ENCODE measurements at places on chromosomes 6 and 20.

- no peak for DNase-seq
These were observed 94.7 kb upstream of the NFATC2 start for GRCh38 chr20:51637241-51637640.

DNA sequence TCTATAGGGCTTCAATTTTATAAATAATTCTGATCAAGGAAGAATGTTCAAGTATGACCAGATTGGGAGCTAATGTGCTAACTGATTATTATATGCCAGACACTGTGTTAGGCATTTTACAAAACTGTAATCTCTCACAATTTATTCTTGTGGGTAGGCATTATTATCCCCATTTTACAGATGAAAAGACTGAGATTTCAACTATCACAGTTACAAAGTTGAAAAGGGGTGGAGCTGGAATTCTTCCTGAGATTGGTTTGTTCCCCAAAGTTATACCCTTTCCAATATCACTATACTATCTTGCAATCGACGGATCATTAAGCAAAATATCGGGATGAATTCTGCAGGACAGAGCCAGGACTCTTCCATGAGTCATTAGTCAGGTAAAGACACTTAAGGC lies 57.1 kb downstream of the TPD52L1 start:
- DNase-seq = no peak

- DNase-seq = no peak
These were observed 154.0 kb upstream of the CITED2 start for GRCh38 chr6:139528471-139528870.

GRCh38 chr6:6891125-6891721 lies 216.5 kb upstream of the RREB1 start:
- no peak for DNase-seq

DNA sequence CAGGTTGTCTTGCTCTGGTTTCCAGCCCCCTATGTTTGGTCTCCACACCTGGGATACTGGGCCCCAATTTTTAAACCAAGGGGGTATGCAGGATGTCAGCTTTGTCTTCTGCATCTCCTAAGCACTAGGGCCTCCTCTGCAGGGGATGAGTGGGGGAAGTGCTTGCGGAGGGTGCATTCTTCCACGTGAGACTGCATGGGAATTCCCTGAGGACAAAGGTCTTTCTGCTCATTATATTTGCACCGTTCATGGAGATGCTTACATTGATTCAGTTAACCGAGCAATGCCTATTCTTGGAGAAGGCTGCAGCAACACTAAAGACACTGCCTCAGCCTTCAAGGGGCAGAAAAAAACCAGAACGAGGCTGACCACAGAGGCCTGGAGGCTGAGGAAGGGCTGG lies 45.4 kb downstream of the RAB44 start:
- no peak for DNase-seq

GRCh38 chr20:20188647-20189046 lies 136.3 kb downstream of the CFAP61 start:
- no peak for DNase-seq

DNA sequence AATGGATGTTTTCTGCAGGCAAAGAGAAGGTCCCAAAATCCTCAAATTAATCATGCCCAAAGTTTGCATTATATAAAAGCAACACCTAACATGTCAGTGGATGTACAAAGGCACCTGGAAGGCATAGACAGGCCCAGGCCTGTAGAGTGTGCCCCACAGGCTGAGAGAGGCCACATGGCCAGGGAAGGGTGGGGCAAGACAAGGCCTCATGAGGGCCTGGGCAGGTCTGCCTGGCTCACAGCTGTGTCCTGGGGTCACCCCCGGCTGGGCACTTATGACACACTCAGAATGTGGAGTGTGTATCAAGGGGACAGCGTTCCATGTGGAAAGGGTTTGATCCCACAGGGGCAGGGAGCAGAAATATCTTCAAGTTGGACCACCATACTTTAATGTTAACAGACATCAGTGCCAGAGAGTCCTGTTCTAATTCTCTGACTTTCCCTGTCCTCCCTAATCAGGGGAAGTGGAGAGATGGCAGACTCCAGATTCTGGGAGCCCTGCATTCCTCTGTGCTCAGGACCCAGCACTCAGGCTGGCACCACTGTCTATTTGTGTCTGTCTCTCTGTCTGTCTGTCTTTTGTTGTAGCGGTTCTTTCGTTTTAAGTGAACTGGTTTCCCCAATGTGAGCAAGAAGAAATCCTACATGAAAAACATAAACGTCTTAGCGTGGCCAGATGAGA lies 178.3 kb upstream of the FOXA2 start:
- DNase-seq = no peak

GRCh38 chr6:39440039-39440426 lies 117.5 kb upstream of the KCNK16 start:
- no peak for DNase-seq

DNA sequence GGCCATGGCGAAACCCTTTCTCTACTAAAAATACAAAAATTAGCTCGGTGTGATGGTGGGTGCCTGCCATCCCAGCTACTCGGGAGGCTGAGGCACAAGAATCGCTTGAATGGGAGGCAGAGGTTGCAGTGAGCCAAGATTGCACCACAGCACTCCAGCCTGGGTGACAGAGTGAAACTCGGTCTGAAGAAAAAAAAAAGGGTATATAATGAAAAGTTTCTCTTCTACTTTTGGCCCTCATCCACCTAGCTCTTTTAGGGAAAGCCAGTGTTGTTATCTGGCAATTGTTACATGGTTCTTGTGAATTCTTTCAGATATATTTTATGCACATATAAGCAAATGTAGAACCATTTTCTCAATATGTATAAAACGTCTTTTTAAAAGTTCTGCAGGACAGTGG lies 19.0 kb downstream of the KIF3B start:
- no peak for DNase-seq

DNA sequence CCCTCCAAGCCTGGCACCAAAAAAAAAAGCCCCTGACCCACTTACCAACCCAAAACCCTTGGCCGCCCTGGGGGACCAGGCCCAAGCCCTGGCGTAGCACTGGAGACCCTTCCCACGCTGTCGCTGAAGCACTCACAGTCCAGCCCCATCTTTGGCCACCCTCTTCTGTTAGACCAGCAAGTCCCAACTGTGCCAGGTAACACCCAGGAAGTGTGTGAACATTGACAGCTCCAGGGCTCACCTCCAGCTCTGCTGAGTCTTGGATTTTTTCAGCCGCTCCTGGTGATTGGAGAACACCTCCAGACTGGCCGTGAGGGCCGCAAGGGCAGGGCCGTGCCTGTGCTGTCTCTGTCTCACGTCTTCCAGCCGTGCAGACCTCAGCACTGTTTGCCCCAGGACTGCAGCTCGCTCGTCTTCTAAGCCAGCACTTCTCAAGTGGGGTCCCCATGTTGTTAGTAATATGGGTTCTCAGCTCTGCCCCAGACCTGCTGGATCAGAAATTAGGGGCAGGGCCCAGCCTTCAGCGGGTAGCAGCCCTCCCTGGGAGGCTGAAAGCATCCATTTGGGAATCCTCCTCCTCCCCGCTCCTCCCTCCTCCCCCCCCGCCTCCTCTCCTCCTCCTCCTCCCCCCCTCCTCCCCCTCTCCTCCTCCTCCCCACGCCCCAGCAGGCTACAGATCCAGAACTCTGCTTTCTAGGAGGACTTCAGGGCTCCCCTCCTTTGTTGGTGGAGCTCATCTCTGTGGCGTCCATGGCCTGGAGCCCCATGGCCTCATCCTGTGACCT lies 18.1 kb downstream of the NPEPL1 start:
- DNase-seq = peak; percentile 3

DNA sequence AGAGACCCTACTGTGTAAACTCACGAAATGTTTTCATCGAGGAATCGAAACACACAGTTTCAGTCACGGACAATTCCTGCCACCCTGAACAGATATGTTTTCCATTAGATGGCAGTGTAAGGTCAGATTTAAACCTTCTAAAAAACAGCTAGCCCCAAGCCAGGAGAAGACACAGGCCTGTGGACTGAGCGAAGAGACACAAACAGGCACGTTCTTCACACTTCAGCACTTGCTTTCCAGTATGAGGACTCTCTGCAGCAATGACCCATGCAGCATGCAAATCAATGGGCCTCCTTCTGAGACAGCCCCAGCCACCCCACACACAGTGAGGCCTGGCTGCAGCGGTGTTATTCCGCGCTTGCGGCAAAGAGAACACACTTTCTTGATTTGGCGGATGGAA lies 31.9 kb downstream of the HUS1B start:
- no peak for DNase-seq

DNA sequence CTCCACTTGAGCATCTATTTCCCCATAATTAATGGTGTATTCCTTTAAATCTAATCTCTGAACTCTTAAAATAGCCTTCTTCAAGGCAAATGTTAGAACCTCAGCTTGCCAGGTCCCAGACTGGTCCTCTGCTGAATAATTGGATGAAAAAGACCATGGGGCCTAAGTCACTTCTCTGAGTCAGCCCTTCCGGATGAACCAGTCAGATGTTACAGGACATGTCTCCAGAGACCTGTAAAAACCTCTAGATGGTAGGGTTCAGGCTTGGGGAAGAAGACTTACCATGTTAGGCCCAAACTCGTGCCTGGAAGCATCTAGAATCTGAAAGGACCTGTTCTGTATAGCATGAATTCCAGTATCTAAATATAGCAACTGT lies 97.3 kb downstream of the CDKAL1 start:
- DNase-seq = no peak

GRCh38 chr6:167826230-167826895 lies 348 bp upstream of the AFDN start:
- DNase-seq = peak; percentile 69

GRCh38 chr6:138230759-138231380 lies 12.6 kb upstream of the PBOV1 start:
- no peak for DNase-seq

DNA sequence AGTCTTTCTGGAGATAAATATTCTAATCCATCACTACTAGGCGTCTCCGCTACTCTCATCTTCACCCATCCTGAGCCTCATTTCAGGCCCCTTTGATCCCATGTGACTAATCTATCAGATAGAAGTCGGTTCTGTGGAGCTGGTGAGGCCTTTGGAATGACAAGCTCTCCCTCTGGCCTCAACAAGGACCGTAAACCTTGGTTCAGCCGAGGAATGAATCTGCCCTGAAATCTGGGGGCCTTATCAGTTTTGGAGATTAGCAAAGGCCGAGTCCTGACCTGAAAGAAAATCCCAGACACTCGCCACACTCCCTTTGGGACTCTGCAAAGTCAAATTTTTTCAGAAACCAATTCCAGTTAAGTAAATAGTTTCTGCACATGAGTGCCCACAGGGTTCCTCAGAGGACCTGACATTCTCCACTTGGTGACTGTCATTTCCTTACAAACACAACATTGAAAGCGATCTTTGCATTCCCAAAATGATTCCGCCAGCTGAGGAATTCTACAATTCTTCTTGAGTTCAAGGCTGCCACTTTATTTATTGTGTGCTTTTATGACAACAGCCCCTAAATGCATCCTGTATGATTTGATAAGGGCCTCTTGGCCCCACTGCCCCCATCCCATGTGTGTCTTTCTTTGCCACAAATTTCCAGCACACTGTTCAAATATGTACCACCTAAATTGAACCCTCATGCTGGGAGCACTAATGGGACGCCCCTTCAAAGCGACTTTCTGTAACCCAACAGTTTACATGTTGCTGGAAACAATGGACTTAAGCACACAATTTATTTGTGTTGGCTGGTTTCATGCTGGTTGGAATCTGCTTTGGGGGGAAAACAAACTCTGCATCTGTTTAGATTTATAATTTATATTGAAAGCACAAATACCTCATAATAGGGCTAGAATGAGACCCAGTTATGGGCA lies 10.0 kb upstream of the RIPOR3 start:
- DNase-seq = no peak

DNA sequence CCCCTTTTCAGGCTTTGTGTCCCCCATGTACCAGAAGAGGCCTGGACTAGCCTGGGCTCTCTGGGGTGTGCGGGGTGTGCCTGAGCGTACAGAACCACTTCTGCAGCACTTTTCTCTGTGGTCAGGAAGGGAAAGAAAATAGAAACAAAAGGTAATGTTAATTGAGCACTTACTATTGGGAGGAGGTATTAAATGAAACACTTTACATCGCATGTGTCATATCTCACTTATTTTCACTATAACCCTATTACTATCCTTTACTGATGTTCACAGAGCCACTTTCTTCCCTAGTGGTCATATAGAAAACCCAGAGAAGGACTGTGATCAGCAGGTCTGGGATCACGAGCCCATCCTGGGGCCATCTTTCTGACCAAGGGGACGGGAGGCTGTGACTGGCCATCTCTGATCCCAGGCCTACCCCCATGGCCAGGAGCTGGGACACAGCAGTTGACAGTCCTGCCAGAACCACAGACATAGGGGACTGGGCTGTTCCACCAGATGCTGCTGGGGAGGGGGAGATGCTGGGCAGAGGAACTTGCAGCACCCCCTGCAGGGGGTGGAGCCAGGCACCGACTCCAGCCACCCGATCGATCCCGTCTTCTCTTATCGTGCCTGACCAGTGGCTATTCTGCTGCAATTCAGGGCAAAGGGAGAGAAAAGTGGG lies 107.6 kb downstream of the VEGFA start:
- no peak for DNase-seq

- DNase-seq = no peak
These were observed 107.8 kb downstream of the DHX35 start for GRCh38 chr20:39069976-39070375.

DNA sequence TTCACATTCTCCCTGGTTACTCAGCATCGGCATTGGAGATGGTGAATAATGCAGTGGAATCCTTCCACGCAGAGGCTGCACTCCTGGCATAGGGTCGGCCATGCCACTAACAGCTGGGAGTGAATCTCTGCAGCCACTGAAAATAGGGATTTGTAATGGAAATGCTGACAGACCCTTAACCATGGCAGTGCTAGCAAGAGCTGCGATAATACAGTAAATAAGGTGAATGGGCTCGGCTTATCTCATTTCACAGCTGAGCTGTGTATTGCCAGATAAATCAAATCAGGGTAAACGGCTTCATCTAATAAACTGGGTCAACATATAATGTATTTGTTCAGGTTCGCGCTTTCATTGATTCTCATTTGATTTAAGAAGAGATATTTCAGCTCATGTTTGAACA lies 156.8 kb downstream of the SLC35B3 start:
- no peak for DNase-seq

Measured in activated naive CD4-positive, alpha-beta T cell treated with anti-CD3 and anti-CD28 coated beads, Interleukin-2, amount 50 U/mL, for 16 hours (primary cell).